Fibroblast of skin of back (primary cell): ENCODE measurements at places on chromosomes 13 and 19.

GRCh38 chr13:94053986-94054593, 425.4 kb downstream of the DCT start:
- DNase-seq = no peak

DNA sequence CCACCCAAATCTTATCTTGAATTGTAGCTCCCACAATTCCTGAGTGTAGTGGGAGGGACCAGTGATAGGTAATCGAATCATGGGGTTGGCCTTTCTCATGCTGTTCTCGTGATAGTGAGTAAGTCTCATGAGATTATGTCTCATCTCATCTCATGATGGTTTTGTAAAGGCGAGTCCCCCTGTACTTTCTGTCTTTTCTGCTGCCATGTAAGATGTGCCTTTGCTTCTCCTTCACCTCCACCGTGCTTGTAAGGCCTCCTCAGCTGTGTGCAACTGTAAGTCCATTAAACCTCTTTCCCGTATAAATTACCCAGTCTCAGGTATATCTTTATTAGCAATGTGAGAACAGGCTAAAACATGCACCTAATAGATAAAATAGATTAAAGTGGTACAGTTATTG, 756.4 kb upstream of the SLITRK5 start:
- no peak for DNase-seq

DNA sequence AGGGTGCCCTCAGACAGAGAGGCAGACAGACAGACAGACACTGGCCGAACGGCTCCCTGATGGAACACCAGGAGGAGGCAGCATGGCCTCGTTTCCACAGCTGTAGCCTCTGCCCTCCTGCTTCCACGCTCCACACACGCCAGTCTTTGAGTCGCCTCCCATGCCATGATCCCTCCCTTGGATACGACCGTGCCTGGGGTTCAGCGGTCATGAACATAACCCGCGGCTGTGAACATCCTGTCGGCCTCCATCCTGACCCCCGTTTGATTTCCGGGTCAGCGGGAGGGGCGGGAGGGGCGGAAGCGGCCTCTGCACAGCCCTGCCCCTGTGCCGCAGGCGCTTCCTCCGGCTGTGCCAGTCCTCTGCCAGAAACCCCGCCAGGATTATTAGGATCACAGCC, 23.4 kb downstream of the GP6 start:
- DNase-seq = no peak

DNA sequence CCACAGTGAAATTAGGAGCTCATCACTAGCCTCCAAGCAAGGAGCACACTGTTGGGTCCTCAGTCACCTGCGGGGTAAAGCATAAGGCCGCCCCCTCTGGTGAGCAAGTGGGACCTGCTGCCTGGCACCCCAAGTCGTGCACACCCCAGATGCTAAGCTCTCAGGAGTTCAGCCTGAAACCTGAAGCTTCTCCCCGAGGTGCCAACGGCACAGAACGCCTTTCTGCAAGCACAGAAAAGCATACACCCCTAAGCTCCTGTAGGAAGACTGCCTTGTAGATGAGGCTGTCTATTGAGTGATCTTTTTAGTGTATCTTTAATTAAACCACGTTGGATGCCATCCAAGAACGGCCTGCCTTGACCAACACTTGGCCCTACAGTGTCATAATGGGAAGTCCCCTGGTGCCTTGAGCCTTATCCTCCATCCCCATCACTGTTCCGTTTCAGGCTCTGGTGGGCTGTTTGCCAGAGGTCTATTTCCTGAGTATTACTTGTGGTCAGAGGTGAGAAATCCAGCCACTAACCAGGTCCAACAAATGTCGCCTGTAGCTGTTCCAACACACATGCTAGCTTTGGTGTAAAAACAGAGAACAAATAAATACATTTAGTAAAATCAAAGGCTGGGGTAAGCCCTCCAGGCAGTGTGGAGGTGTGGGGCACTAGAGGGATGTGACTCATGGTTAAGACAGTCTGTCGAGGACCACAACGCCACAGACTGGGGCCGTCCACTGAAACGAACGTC, 44.8 kb downstream of the C13orf42 start:
- DNase-seq = no peak

GRCh38 chr13:49307365-49307764, 59.6 kb downstream of the CDADC1 start:
- DNase-seq = no peak

DNA sequence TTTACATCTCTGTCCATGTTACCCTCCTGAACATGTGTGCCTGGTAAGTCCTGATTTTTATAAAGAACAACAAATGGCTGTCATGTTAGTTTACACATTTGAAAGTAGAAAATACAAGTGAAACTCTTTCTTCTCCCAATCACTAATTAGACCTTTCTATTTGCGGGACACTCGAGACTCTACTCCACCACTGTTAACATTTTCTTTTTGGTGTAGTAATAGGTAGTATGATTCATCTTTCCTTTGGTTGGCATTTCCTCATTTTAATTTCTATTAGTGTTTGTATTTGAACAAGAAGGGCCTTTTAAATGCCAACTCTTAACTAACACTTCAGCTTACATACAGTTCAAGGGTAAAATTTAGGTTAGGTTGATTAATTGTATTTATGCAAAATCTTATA, 371.1 kb downstream of the PCDH9 start:
- DNase-seq = no peak

- DNase-seq = no peak
These were observed 1.8 kb downstream of the FXYD1 start for GRCh38 chr19:35140207-35140961.

GRCh38 chr13:29943273-29943672, 92.9 kb upstream of the UBL3 start:
- DNase-seq = no peak

GRCh38 chr19:280541-281009, 10.6 kb downstream of the PLPP2 start:
- no peak for DNase-seq
